AG04449 (cell line): ENCODE measurements at places on chromosomes 7 and 10.

GRCh38 chr10:43972976-43973647 is 324.4 kb upstream of the ZNF32 start:
- DNase-seq = no peak

GRCh38 chr10:112875476-112876267 is 74.4 kb upstream of the TCF7L2 start:
- DNase-seq = peak; percentile 16

- no peak for DNase-seq
Observed at GRCh38 chr10:80646366-80646765, 108.7 kb downstream of the SH2D4B start.

DNA sequence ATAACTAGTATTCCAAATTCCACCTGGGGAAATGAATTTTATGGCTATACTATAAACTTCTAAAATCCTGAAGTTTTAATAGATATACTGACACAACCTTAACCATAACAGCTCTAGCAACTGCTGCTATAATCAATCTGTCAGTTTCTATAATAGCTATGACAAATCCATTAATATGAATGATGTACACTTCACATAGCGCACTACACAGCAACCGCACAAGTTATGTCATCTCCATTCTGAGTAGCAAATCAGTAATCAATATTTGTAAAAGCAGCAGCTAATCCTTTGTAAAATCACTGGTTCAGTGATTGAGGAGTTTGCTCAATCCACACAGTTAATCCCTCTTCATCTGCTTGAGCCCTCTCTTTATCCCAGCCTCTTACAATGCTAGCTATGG is 105.3 kb downstream of the SKAP2 start:
- no peak for DNase-seq

GRCh38 chr7:144866189-144866588 is 30.3 kb upstream of the TPK1 start:
- no peak for DNase-seq

GRCh38 chr7:98418271-98418635 is 17.4 kb upstream of the BAIAP2L1 start:
- DNase-seq = no peak

DNA sequence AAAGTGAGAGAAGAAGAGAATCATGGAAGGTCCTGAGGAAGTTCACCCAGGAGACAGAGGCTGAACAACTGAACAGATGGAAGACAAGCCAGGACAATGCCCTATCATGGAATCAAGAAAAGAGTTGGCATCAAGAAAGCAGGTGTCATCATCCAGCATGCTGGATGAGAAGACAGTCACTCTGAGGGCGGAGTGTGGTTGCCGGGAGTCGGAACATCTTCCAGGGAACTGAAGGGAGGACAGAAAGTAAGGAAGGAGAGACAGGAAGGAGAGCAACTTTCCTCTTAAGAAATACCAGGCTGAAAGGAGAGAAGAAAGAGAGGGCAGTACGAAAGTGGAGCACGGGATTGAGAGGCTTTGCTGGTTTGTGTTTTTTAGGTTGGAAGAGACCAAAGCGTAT is 654.5 kb upstream of the CELF2 start:
- DNase-seq = no peak

DNA sequence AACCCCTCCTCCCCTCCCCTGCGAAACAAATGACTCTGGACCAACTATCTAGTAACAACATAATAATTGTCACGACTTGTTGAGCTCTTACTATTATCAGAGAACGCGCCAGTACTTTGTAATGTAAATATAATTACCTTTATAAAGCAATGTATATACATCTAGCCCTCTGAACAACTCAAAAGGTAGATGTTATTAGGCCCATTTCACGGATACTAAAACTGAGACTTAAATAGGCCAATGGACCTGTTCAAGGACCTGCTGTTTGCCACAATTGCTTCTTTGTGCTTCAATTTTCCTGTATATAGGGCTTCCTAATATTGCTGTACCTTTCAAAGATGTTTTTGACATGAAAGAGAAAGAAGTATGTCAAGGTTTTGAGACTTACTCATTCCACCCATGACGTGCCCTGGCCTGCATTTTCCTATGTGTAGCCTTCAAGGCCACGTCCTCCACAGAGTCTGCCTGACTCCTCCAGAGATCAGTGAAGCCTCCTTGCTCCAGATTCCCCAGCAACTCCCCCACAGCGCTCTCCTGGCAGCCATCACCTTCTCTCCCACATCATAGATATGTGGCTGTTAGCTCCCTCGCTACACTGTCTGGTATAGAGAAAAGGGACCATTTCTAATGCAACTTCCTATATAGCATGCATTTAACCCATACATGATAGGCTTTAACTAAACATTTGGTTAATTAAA is 156.6 kb downstream of the SKIDA1 start:
- no peak for DNase-seq

- no peak for DNase-seq
Observed at GRCh38 chr7:3194501-3195141, 106.4 kb upstream of the SDK1 start.

- no peak for DNase-seq
Observed at GRCh38 chr10:15106352-15107013, 9.3 kb downstream of the RPP38 start.

DNA sequence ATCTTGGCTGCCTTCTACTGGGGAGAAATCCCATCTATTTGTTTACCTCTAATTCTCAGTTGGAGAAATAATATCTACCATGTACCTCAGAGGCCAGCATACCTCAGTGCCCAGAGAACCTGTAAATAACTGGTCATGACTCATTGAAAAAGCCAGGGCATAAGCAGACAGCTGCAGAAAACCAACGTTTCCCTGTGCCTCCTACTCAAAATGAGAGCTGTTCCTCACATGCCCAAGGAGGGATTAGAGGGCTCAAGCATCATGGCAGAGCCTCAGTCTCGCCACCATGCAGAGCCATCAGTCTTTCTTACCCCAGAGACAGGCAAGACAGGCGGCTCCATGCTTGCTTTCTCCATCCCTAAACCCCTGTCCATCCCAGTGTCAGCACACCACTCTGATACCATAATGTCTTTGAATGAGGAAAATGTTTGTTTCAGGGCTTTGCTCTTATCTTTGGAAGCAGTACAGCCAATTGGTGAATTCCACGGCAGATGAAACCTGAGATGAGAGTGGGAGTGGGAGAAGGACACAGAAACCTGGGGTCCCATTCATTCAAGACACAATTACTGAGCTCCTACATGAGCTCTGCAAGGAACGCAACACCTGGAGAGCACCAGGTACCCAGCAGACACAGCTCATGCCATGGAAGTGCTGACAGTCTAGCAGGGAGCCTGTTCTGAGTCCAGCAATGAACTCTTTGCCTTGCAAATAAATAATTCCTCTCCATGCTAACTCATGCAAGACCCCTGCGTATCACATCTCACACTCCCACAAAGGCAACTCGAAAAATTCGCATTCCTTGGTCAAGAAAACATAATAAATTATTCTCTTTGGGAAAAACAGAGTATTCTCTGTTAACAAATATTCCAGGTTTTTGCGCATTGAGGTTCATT is 21.1 kb downstream of the PON1 start:
- no peak for DNase-seq

GRCh38 chr10:122096705-122097104 is 107.7 kb downstream of the TACC2 start:
- no peak for DNase-seq

GRCh38 chr7:90663176-90663575 is 67.1 kb downstream of the CDK14 start:
- DNase-seq = no peak

DNA sequence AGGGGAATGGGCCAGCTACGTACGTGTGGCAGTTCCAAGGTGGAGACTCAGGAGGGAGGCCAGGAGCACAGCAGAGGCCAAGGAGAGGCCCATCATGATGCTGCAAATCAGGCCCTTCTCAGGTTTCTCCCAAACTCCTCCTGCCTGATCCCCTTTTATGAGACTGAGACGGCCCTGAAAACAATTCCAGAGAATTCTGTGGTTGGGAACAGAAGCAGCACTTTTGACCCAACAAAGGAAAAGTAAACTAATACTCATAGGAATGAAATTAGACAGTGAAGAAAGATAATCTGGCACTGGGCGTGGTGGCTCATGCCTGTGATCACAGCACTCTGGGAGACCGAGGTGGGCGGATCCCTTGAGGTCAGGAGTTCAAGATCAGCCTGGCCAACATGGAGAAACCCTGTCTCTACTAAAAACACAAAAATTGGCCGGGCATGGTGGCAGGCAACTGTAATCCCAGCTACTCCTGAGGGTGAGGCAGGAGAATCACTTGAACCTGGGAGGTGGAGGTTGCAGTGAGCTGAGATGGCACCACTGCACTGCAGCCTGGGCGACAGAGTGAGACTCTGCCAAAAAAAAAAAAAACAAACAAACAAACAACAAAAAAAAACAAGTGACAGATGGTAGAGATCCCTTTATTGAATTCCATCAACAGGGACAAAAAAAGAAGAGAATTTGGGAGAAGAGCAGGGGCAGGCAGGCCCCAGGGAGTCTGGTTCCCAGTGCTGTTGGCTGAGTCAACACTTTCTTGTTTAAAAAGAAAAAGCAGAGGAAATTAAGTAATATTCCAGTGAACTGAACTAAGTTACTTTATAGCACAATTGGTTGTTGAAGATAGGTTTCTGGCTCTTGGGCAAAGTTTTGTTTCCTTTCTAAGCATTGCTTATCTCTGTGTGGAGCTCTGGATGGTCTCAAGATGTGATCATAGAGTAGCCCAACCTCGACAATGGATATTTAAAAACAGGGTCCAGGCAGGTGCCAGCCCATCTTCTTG is at the start of gene CCL26:
Gene CCL26, minus strand, starts transcription at position 131 of the 997 bp plus-strand sequence. Its CDS starts 35 bp downstream, at position 96.
- peak; percentile 40 for DNase-seq

- no peak for DNase-seq
Observed at GRCh38 chr10:30075481-30075880, 16.1 kb upstream of the JCAD start.

DNA sequence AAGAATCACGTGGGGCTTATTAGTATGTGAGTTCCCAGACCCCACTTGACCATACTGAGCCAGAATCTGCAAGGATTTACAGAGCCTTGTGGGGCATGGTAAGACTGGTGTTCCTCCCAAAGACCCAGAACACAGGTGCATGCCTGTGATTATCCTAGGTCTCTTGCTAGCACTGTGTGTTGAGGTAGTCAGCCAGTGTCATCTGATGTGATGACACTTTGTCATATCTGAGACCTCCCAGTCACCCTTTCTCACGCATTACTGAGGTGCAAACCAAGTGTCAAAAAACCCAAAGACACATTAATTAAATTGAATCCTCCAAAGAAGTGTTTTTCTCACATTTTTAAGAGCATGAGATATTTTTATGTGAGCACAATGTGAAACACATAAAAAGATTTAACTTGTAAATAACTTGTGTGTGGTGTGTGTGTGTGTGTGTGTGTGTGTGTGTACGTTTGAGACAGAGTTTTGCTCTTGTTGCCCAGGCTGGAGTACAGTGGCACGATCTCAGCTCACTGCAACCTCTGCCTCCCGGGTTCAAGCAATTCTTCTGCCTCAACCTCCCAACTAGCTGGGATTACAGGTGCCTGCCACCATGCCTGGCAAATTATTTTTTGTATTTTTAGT is 162.0 kb upstream of the PRPS1L1 start:
- DNase-seq = no peak

DNA sequence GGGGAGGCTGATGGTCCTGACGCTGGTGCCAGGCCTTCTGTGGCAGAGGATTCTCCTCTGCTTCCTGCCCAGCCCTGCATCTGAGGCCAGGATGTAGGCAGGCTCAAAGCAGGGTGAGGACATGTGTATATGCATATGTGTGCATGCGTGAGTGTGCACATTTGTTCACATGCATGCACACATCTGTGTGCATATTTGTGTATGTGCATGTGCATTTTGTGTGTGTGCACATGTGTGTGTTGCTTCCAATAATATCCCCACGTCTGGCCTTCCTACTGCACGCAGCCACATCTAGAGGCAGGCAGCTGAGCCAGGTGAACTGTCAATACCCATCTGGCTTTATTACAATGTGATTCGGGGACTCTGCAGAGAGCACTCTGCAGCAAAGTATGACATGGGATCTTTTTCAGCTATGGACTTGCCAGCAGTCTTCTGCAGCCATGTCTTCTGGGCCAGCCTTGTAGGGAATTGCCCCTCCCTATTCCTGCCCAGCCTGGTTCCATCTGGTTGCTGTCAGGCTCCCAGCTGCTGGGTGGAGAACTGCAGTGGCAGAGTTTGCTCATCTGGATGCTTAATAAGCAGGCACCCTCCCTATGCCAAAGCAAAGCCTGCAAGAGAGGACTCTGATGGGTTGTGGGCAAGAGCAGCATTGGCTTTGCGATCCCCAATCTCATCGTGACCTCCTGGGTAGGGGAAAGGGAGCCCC is 140.7 kb downstream of the PFKFB3 start:
- no peak for DNase-seq

- no peak for DNase-seq
Observed at GRCh38 chr7:46291050-46291438, 370.0 kb upstream of the IGFBP3 start.

GRCh38 chr10:132716691-132717490 is 69.1 kb downstream of the NKX6-2 start:
- DNase-seq = no peak
